G401 (cell line): ENCODE measurements at places on chromosomes 7 and 10. TPM values are rescaled to one million over a fixed set of nuclear protein-coding genes. Genes with fewer than 3 reads are reported as not detected.

DNA sequence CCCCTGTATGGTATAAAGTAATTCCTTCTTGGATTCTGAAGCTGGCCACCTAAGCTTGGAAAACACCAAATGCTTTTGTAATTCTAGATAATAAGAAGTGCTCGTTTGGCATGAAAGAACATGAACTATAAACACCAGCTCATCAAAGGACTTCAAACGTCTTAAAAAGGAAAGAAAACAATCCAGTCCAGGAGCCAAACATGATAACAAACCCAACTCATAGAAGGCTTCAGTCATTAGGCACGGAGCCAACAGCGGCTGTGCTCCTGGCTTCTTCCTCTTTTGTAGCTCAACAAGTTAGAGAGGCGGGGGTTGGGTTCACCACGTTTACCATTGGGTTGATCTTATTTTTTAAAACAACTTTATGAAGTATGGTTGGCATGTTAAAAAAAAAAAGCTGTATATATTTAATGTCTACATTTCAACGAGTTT, 56.4 kb upstream of the ECHDC3 start:
- DNase-seq = no peak

The PALD1 gene
- total RNA-seq = 31.8 and 34.8 TPM in 2 replicates

DNA sequence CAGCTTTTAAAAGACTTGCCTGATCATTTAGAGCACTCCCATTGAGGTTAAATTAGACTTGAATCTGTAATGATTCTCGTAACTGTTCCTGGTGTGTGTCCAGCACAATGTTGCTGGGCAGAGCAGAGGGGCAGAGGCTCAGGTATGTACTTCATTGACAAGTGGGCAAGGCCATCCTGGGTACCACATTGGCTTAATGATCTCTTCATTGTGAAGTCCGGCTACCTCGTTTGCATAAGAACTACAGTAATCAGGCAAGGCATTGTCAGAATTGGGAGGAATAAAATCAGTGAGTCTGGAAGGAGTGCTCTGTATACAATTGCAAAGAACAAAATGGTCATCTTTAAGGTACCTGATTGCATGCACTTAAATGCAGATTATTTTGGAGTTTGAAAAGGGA, 6.1 kb downstream of the RPS24 start:
- no peak for DNase-seq

- no peak for DNase-seq
Measured at GRCh38 chr7:100826514-100827329, 601 bp downstream of the EPHB4 start.

- no peak for DNase-seq
Measured at GRCh38 chr10:13732465-13732881, 145.7 kb downstream of the PRPF18 start.

DNA sequence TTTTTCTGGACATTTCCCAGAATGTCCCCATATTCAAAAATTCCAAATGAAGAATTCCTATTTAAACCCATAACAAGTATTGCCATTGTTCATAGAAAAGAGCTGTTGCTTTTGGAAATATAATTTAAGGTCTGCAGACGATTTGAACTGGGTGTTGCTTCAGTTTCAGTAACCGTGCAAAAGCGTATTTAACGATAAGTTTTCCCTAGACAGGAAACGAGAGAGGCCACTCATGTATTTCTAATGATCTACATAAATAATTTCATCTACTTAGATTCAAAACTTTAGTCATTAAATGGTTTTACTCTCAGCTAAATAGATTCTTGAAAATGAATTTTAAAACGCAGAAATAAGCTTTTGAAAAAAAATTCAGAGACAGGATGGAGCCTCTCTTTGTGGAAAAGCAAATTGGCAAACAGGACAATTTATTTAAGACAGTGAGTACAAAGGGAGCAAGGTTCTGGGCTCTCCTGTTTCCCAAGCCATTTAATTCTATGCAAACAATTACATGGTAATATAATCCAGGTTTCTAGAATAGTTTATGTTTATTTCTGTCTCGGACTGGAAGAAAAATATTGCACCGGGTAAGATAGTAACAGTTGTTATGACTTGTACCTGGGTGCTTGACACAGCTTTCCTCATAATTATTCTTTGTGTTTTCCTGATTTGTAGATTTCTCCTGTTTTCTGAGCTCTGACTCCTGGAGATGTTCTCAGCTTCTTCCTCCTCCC, 263.0 kb downstream of the BAMBI start:
- no peak for DNase-seq

GRCh38 chr10:120765226-120765803, 85.8 kb upstream of the WDR11 start:
- DNase-seq = no peak

- no peak for DNase-seq
Measured at GRCh38 chr7:158993591-158993990, 137.2 kb downstream of the DYNC2I1 start.

DNA sequence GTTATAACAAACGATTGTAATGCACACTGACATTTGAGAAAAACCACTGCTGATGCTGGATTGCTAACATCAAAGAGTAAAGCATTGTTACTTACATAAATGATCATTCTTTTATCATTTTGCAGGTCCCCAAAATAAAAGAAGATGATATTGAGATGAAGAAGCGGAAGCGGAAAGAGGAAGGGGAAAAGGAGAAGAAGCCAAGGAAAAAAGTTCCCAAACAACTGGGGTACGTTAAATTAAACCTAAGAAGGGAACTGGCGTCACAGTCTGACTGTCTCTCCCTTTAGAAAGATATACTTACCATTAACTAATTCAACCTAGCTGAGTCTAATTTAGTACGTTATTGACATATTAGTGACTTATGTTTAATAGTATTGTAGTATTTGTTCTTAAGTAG, 28.1 kb downstream of the UBN2 start:
- DNase-seq = no peak

DNA sequence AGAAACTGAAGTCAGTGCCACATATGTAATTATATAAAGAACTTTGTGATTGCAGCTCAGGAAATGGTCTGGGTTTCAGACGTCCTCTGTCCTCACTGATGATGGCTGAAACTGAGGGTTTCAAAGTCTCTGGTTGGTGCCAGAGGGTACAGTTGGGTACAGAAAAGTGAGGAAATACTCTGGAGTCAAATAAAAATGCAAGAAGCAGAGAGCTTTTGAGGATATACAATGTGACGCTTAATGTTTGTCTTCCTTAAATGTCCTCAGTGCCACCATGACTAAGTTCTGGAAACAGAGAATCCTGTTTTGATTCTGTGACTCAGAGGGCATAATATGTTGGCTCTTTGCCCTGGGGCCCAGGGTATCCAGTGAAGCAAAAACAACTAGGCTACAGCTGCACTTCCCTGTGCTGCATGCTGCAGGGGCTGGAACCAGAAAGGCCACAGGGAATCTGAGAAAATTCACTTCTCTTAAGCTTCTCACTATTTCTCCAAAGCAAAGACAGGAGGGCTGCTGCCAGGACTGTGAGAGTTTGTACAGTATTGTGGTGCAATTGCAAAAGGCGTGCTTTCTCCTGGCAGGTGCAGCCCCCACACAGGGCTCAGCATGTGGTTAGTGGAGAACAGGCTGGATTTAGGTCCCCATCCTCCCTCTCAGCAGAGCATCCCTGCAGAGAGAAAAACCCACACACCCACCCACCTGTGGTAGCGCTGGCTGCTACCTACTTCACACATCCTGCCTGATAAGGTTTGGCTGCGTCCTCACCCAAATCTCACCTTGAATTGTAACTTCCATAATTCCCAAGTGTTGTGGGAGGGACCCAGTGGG, 169.5 kb upstream of the SVIL start:
- DNase-seq = no peak

- DNase-seq = no peak
Measured at GRCh38 chr7:130890176-130891020, 156.4 kb upstream of the KLF14 start.

The LRRC18 gene
- total RNA-seq = not detected in 2 replicates

DNA sequence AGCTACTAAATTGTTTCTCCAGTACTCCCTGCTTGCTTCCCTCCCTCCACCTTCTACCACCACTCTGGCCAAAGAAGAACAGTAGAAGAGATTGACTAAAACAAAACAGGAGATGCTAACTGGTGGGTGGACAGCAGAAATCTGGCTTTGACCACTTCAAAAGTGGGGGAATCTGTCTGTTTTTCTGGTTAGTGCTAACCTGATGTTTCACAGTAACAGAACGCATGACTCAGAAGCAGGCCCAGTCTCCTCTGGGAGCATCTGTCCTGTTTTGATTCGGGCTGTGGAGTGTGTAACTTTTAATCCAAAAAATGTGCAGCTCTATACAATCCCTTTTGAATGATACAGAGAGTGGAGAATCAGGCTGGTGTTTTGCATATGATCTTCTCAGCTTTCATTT, 32.7 kb upstream of the ZNF438 start:
- no peak for DNase-seq

DNA sequence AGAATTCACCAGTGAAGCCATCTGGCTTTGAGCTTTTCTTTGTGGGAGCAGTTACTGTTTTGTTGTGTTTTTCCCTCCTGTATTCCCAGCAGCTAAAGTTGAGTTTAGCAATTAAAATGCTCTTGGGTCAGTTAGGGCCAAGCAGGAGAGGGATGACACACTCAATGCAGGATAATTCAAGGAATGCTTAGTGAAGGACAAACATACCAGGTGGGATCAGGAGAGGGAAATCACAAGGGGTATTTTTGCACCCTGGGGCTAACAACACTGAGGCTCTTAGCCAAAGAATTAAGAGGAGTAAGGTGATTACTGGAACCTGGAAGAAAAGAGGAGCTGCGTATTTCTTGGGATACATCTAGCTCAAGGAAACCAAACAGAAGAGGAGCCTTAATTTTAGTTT, 82.4 kb upstream of the KCND2 start:
- no peak for DNase-seq

DNA sequence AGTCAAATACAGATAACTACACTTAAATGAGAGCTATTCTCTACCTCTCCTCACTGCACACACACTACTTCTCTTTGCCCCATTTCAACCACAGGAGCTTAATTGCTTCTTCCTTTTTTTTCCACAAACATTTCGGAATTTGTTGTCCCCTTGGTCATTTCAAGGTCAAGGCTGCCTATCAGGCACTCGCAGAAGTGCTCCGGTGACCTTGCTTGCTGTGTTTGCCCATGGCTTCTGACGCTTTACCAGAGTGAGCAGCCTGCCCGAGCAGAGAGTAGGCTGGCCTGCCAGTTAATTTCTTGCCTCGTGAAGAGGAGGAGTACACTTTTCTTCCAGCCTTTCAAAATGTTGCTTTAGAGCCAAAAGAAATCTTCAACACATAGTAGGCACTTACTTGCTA, 297.1 kb upstream of the LRGUK start:
- no peak for DNase-seq

The ZNF862 gene
- 1.8 and 2.2 TPM in 2 replicates for total RNA-seq

The FAM200A gene
- total RNA-seq = 2.6 and 5.0 TPM in 2 replicates

- DNase-seq = no peak
Measured at GRCh38 chr7:50584386-50584785, 19.2 kb upstream of the DDC start.

The MOGAT3 gene
- not detected in 2 replicates for total RNA-seq

GRCh38 chr10:130458509-130458908, 322.3 kb downstream of the GLRX3 start:
- no peak for DNase-seq

DNA sequence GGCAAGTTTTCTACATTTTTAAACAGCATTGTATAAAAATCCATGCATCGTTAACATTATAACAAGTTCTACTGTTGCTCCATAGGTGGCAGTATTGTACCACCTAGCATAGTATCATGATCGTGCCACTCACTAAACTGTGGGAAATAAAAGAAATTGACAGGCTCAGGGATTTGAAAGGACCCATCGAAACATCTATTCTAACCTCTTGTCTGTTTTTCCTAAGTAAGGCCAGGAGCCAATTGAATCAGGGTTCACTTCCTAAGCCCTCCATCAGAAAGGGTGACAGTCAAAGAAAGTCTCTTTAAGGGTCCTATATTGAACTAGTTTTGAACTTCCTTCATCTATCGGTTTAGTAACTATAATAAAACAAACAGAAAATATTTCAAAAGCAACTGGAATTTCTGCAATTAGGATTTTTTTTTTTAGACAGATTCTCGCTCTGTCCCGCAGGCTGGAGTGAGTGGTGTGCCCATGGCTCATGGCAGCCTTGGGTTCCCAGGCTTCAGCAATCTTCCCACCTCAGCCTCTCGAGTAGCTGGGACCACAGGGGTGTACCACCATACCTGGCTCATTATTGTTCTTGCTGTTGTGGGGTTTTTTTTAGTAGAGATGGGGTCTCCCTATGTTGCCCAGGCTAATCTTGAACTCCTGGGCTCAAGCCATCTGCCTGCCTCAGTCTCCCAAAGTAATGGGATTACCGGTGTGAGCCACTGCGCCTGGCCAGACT, 9.4 kb downstream of the HACD1 start:
- peak; percentile 81 for DNase-seq

The LRRC17 gene
- 0.58 and 2.1 TPM in 2 replicates for total RNA-seq

DNA sequence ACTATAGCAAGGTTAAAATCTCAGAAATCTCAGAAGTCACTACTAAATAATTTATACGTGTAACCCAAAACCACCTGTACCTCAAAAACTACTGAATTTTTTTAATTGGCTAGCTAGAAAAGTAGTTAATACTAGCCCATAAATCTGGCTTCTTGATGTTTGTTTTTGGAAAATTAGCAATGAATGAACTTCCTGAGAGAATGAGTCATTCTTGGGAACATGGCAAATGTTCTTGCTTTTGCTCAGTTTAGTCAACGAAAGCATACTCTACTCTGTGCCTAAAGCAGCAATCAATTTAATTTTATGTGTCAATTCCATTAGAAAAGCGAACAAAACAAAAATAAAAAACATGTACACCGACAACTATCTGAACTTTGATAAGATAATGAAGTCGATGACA, 69.2 kb downstream of the SEMA3E start:
- DNase-seq = no peak

GRCh38 chr7:48182718-48183369, 11.6 kb downstream of the ABCA13 start:
- DNase-seq = no peak

DNA sequence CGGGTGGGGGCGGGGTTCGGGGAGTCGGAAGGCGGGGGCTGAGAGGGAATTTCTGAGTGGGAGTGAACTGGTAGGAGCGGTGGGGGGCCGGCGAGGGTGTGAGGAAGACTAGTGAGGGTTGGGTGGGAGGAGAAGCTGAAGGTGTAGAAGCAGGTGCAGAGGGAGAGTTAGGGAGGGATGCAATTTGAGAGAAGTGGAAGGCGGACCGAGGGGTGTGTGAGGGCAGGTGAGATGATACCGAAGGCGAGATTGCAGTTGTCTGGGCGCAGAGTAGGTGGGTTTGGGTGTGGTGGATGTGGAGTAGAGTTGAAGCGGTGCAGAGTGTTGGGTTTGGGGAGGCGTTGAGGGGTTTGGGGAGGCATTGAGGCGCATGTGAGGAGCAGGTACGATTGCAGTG, 643 bp downstream of the KAT6B start:
- no peak for DNase-seq

GRCh38 chr10:119445311-119445934, 97.1 kb downstream of the RGS10 start:
- DNase-seq = peak; percentile 84

- no peak for DNase-seq
Measured at GRCh38 chr10:31873724-31874123, 54.9 kb downstream of the ARHGAP12 start.

The STEAP1 gene
- total RNA-seq = not detected in 2 replicates

The C10orf105 gene
- total RNA-seq = not detected in 2 replicates

DNA sequence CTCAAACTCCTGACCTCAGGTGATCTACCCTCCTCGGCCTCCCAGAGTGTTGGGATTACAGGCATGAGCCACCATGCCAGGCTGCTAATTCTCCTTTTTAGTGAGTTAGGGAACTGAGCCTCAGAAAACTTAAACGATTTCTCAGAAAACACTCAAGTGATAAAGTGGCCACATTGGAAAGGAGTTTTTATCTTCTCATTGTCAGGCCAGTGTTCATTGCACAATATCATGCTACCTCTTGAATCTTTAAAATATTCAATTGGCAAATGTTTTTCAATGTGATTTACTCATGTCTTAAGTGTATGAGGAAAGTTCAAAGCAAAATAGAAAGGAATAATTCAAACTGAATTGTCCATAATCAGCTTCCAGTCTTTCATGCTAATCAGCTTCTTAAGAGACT, 80.7 kb downstream of the ITGB8 start:
- DNase-seq = no peak
